K562 (cell line): ENCODE measurements at places on chromosomes 5 and 9.

DNA sequence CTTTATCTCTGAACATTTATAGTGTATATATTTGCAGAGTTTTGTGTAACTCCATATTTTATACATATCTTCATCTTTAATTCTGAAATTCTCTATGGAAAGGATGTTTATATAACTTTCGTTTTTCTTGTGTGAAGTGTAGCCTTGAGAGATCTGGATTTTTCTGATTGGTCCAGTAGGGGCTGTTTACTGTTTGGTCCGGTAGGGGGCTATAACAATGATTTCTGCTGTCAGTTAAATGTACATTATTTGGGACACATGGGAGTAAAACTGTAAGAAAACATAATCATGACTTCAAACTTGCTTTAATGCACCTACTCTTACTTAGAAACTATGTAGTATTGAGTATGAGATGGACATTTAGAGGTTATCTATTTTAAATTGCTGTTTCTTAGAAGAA lies 527.1 kb upstream of the ARRDC3 start:
- H3K36me3 ChIP-seq, result no peaks in the 10 kb centered on the region
- no peak overlapping the region for H3K27ac ChIP-seq
- DNase-seq, result no peak
- no peak overlapping the region for H3K4me3 ChIP-seq

DNA sequence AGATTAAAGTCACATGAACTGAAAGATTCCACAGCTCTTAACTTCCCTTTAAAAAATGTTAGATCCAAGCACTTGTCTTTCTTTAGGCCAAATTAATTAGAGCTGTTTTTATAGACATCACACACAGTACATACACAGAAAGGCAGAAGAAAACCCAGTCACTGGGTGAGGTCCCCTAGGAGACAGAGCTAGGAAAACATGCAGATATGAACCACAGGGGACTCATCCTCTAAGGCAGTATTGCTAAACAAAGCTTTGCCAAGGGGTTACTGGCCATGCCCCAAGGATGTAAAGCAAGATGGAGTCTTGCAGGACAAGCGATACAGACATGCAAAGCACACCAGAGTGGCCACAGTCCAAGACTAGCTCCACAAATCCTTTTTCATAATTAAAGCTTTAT lies 227.0 kb downstream of the SEMA6A start:
- no peak overlapping the region for H3K4me3 ChIP-seq
- H3K4me1 ChIP-seq, result no peaks in the 10 kb centered on the region; the same call in 1 of the 2 replicates
- no peak for DNase-seq
- H3K36me3 ChIP-seq, result no peaks in the 10 kb centered on the region
- H3K27me3 ChIP-seq, result no peaks in the 10 kb centered on the region
- H3K27ac ChIP-seq, result no peak overlapping the region

DNA sequence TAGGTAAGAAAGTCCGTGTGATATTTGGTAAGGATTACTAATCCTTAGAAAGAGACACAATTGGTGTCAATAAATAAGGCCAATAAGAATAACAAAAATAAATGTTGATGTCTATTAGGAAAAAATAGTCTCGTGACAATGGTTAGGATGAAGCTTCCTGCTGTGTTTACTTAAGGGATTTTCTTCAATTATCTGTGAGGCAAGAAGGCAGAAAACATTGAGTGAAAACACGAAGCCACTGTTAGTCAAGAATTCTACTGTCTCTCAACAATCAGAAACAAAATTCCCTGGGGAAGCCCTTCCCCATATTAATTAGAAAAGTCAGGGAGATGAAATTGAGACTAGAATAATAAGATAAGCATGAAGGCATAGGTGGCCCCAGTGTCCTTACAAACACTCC lies 149.0 kb downstream of the SYK start:
- H3K27ac ChIP-seq, result no peak overlapping the region
- no peaks in the 10 kb centered on the region for H3K36me3 ChIP-seq
- no peak for DNase-seq
- no peaks in the 10 kb centered on the region for H3K27me3 ChIP-seq
- no peak overlapping the region for H3K4me3 ChIP-seq

DNA sequence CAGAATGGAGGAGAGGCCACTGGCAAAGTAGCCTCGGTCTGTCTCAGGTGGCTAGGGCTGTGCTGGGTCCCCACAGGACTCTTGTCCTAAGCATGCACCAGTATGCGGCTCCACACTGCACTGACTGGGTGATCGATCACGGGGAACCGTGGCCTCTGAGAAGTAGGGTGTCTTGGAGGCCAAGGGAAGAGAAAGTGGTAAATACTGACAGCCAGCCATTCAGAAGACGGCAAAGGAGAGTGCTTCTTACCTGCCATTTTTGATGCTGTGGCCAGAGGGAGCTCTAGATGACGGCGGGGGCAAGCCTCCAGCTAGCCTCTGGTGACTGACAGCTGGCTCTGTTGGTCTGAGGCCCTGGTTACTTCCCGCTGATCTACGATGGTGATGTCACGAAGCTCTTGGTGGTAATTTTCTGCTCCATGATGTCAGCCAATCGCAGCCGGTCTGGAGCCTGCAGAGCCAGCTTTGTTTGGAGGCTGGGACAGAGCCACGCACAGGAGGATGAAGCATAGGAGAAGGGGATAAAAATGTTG lies 40.4 kb upstream of the GADD45G start:
- H3K4me1 ChIP-seq, result no peaks in the 10 kb centered on the region
- DNase-seq, result peak; percentile 9
- H3K27ac ChIP-seq, result no peak overlapping the region
- H3K27me3 ChIP-seq, result no peaks in the 10 kb centered on the region
- H3K4me3 ChIP-seq, result no peak overlapping the region

GRCh38 chr9:32906213-32906612 lies 95.2 kb downstream of the APTX start:
- DNase-seq, result no peak
- no peak overlapping the region for H3K4me3 ChIP-seq
- no peaks in the 10 kb centered on the region for H3K4me1 ChIP-seq
- H3K27ac ChIP-seq, result no peak overlapping the region
- no peaks in the 10 kb centered on the region for H3K36me3 ChIP-seq
